ENCODE measurements at places on chromosomes 6 and 20.

- DNase-seq, result no peak
Observed at GRCh38 chr6:48078120-48078519, 32.9 kb downstream of the PTCHD4 start.

GRCh38 chr20:35166242-35166830 is 5.5 kb upstream of the PROCR start:
- DNase-seq, result no peak

DNA sequence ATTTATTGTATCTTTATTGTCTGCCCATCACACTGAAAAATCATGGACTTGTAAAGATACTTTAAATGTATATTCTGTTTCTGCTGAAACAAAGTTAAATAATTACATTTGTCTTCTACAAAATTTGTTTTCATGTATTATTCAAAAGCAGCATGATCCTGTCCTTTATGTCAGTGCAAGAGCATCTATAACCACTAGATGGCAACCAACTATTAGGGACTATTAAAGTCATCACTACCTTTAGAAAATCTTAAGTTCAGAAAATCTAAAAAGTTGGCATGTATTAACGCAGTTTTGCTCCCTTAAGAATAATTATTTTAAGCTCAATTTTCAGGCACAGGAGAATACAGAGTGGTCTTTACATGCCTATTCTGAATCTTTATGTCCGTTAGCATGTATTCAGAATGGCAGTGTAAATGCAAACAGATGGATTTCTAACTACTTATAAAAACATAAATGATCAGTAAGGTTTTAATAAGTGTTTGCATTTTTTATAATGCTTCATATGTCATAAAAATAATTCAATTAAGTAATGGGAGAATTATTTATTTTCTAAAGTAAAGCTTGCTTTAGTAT is 17.8 kb downstream of the TMEM30A start:
- peak; percentile 17 for DNase-seq

DNA sequence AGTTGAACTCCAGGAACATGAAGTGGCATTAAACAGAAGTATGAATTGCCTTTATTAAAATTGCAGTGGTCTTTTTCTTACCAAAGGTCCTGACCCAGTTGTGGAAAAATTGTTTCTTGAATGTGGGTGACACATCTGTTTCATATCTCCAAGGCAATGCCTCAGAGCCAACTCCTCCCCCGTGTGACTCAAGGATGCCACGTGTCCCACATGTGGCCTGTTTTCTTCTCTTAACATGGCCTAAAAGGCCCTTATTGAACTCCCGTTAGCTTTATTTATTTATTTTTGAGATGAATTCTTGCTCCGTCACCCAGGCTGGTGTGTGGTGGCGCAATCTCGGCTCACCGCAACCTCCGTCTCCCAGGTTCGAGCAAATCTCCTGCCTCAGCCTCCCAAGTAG is 128.4 kb upstream of the ESR1 start:
- DNase-seq, result no peak

GRCh38 chr6:111992851-111993250 is 61.1 kb upstream of the CCN6 start:
- peak; percentile 77 for DNase-seq

DNA sequence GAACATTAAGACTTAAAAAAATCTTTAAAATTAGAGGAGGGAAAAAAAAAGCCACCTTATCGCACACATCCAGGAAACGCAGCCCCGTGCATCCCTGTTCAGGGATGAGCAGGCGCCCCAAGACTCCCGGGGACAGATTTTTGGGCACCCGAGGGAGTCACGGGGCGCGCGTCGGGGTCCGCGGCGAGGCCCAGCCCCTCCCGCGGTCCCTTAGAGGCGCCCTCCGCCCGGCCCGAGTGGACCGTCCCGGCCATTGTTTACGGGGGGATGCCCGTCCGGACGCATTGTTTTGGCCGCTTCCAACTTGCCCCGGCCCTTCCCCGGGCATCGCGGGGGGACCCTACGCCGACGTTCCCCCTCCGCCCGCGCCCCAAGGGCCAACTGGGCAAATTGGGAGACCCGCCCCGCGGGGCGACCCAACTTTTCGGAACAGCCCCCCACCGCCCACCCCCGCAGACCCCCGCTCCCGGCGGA is 610 bp downstream of the ZNF217 start:
- no peak for DNase-seq

DNA sequence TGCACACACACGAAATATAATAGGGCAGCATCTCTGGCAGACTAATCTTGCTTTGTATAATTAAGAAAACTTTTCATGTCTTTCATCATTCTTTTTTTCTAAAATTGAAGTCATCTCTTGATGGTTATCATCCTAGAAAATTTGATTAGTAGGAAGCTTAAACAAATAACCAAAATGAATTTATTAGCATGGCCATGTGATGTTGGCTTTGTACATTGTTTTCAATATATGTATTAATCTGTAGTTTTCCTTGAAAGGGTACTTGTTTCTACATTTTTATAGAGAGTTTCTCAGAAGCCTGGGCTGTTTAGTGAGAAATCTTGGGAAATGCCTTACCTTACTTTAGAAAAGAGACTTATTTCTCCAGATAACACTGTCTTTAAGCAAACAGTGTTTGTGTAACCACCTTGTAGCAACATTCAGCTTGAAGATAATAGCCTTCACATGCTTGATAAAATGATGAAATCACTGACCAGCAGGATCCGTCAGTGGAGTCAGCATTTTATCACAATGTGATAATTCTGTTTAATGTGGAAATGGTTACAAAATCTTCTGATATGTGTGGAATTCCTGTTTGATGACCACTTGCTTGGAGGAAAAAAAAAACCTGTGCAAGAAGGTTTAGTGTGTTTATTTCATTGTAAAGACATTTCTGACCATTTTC is 147.8 kb downstream of the MACROD2 start:
- no peak for DNase-seq

DNA sequence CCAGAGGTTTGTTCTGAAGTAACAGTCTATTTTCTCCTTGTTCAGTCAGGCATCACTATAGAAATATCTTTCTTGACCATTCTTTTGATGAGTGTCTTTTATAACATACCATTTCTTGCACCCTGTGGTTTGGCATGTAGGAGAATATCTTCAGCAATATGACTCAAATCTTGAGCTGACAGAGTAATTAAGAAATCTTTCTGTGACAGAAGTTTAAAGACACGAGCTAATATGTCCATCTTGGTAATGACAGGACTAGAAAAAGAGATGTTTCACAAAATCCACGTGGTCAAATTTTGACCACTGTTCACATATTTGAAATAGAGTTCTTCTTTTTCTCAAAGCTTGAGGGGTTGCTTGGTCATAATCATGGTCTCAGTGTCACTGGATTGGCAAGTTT is 149.9 kb downstream of the MYB start:
- no peak for DNase-seq

DNA sequence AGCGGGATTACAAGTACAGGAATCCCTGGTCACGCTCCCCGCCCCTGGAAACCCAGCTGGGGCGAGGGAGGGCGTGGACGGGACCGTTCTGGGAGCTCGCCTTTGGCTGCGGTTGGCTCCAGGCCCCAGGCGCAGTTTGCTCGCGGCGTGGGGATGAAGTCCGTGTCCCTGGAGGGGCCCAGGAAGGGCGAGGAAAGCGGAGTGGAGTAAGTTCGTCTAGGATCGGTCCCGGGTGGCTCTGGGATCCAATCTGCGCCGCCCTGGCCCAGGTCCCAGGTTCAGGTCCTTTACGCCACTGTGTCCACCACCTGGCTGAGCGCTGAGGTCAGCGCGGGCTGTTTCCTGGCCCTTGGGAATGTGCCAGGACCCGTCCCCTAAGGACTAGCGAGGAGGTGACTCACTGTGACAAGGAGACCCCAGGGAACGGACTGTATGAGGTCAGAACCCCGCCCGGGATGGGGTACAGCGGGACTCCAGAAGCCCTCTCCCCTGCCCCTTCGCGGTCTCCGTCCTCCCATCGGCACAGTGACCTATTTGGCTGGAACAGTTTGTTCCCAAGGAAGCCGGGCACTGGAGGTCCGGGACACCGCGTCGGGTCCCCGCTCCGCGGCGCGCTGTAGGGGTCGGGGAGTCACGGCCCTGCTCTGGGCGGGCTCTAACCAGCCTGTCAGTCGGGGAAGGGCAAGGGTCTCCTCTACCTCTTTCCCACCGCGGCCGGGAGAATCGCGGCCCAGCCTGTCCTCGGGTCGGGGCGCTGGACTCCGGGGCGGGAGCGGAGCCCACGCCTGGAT is 724 bp downstream of the CDKN1A start:
- no peak for DNase-seq

DNA sequence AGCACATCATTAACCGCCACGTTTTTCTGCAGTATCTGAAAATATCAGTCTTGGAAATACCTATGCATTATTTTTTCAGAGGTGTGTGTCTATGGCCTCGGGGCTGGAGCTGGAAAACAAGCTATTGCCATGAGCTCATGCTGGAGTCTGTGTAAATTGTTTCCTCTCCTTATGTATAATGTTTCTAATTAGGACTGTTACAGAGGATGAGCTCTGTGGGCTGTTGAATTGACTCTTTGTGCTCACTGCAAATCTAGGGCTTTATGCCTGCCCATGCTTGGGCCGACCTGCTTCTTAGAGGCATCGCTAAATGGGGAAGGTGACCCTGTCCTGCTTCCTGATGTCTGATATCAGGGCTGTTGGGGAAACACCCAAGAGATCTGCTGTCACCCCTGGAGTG is 80.8 kb upstream of the SLC22A16 start:
- no peak for DNase-seq

DNA sequence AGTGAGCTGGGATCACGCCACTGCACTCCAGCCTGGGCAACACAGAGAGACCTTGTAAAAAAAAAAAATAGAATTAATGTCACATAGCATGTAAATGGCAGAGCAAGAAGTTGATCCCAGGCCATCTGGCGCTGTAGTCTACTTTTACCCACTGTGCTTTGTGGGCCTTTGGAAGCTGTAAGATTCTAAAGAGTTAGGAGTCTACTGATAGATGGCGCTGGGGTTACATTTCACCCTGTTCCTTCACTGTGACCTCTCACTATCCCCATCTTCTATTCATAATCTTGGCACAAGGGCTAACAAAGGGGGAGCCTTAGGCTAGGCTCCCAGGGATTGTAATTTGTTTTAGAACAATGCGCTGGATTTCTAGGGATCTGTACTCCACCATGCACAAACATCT is 24.4 kb downstream of the SIRPD start:
- DNase-seq, result peak; percentile 20

DNA sequence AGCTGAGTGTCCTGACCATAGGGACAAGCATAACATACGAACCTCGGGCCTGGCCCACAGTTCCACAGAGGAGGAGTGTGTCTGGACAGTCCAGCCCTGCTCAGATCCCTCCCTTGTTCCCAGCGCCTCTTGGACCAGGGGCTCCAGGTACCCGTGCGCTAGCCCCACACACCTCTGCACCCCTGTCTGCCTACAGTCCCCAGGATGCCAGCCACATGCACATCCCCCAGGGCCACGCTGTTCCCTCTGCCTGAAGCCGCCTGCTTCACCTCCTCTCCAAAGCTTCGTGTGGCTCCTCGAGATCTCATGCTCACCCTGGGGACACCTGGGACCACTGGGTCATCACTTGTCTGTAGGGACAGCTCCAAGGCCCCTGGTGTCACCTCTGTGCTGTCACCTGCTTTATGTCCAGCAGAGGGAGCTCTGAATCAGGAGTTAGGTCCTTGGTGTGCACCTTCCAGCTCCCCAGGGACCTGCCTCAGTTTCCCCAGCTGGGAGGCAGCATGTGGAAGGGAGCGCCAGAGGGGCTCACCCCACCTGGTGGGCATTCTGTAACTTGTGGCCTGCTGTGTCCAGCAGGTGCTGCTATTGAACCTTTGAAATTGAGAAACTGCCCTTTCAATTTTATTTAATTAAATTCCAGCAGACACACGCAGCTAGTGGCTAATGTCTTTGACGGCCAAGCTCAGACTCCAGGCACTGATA is 7.3 kb upstream of the YTHDF1 start:
- DNase-seq, result peak; percentile 48

DNA sequence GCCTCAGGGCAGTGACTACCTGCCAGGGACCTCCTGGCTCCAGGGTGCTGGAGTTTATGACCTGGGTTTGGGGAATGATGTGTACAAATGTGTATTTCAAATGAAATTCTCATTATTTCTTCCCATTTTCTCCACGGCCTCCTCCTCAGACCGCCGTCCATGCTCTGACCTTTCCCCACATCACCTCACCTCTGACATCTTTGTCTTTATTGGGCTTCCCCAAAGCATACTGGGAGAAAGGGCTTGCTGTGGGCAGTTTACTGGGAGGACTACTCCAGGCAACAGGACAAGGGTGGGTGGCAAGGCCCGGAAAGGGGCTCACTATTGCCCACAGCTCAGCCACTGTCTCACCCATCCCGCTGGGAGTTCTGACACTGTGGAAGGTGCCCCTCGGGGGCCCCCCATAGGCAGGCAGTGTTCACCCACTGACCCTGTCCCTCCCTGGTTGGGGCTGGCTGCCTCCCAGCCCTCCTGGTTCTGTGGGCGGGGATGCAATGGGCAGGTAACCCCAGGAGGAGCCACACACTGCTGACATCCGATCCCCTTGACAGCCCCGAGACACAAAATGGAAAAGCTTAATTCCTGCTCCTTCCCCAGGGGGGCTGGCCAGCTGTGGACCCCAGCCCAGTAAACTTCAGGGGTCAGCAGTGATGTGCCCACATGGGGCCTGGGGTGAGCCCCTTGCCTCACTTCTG is 39.8 kb upstream of the CST7 start:
- DNase-seq, result no peak

DNA sequence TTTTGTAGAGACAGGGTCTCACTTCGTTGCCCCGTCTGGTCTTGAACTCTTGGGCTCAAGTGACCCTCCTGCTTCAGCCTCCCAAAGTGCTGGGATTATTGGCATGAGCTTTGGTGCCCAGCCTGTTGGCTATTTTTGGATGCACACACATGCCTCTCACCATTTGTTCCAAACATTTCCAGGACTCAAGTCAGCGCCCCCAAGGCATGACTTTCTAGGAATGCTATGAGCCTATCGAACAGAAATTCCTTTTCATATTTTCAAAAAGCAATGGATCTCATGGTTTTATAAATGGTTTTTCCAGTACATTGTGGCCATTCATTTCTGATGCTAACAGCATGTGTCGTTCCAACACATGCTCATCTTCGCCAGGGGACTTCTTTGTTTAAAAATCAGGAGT is 119.3 kb upstream of the NAA20 start:
- DNase-seq, result no peak

GRCh38 chr6:136517002-136517401 is 33.2 kb downstream of the MAP7 start:
- no peak for DNase-seq

DNA sequence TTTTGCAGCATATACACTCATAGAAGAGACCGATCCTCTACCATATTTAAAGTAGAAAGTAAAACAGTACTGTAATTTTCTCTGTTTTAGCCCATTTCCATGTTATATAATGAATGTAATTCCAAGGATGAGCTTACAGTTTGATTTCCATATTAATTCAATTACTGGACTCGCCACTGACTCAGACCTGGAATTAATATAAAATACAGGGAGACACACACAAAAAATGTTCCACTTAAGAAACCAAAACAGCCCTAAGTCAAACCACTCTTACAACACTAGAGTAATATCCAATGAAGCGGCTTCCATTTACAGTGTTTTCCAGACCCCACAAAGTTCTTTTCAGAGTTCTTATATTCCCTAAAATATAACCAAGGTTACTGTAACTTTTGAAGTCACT is 110.6 kb downstream of the BACH2 start:
- DNase-seq, result no peak

Measured in CD4-positive, alpha-beta T cell treated with Interleukin-6 at 100 ng/mL for 8 hours (primary cell).